Lung microvascular endothelial cell (primary cell): ENCODE measurements at places on chromosomes 7 and 10. TPM values are rescaled to one million over a fixed set of nuclear protein-coding genes. Genes with fewer than 3 reads are reported as not detected.

DNA sequence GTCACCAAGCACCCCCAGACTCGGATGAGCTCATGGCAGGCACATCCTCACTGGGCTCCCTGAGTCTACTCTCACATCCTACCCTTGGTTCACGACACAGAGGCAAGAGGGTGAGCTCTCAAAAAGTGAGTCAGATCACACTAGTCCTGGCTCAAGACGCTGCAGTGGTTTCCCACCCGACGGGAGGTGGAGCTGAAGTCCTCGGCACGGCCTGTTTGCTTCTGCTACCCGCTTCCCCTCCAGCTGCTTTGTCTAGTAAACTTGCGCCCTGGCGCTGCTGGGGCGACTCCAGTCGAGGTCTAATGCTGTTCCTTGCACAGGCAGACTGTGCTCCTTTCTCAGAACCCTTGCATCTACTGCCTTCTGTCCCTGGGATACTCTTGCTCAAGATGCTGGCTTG, 13.5 kb upstream of the SFMBT2 start:
- DNase-seq: no peak

DNA sequence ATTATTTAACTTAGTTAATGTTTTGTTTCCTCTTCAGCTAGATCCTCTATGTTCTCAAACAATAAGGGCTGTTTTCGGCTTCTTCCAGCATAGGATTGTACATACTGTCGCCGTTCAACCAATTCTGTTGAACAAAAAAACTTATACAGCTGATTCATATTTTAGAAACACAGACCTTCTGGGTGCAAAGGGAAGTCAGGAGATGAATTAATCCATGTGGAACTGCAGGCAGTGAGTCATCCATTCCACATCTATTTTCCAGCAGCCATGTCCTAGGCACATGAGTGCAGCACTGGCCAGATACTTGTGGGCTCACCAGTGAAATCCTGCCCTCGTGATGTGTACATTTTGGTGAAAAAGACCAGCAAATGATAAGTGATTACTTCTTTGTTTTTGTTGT, 163.2 kb downstream of the JAZF1 start:
- DNase-seq: peak; percentile 37

GRCh38 chr10:8260645-8261044, 206.2 kb downstream of the GATA3 start:
- no peak for DNase-seq

GRCh38 chr7:27999829-28000228, 180.8 kb downstream of the JAZF1 start:
- no peak for DNase-seq

DNA sequence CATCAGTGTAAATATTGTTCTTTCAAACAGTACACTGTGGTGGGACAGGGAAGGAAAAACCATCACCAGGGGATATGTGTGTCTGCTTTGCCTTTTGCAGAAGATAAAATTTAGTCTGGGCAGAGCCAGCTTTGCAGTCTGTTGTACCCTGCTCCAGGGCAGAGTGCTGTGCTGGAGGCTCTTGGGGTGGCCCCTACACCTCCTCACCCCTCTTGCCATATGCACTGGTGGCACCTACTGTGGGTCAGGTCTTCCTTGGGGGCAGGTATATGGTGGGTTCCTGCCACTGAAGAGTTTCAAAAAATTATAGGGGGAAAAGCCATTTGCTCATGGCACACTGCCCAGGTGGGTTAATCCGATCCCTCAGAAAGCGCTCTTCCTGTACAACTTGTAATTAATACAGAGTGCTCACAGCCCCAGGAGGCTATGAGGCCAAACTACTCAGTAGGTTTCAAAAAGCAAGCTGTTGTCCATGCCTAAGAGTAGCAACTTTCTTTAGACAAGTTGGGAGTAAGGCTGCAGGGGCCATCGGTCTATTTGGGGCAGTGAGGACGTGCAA, 112.7 kb upstream of the BMPER start:
- no peak for DNase-seq

DNA sequence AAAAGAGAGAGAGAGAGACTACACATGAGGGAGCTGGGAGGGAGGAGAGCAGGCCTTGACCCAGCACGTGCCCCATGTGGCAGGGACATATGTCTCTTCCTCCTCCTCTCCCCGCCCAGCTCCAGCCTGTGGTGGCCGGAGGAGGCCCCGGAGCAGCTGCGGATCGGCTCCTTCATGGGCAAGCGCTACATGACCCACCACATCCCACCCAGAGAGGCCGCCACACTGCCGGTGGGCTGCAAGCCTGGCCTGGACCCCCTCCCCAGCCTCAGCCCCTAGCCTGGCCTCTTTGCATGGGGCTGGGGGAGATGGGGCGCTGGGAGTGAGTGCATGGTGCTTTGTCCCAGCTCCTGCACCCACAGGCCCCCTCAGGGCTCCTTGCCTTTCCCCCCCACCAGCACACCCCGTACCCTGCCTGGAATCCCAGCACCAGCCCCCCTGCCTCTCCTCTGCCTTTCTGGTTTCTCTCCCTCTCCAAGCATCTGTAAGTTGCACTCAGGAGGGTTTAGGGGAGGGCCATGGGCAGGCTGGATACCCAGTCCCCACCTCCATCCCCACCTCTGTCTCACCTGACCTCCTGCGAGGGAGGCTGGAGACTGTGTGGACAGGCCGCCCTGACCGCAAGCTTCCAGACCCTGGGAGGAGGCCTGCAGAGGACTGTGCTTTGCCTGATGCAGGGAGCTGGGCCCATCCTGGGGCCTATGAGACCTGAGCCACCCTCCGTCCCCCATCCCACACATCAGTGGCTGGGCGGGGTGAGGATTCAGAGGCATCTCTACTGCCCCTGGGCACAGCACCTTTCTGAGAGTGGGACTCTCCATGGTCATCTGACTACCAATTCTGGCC, 4.8 kb downstream of the UPK3B start:
- no peak for DNase-seq

DNA sequence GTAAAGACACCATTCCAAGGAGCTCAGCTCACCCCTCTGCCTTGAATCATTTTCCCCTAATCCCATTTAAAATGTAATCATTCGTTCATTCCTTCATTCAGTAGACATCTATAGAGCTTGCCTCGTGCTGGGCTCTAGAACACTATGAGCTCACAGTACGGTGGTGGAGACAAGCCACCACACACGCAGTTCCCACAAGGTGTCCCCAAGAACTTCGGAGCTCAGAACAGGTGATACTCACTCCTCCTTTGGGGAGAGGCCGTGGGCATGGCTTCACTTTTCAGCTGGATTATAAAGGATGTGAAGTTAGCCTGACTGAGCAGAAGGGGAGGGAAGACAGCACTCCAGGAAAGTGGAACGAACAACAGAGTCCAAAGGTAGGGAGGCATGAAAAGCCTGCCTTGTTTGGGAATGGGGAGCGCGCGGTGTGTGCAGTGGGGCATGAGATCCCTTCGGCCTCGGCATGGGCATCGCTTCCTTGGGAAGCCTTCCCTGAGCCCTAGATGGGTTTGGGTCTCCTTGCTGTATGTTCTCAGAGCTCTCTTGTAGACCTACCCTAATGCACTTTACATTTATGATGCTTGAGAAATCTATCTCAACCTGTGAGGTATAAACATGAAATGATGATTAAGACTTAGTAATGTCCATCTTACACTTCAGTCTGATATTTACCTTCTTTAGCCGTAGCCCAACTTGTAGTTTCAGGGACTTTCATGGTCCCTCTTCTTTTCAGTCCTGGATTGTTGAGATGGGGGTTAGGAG, 809 bp upstream of the OGA start:
- no peak for DNase-seq

FAM241B gene
- 0.20 and 0.22 TPM in 2 replicates for total RNA-seq

KAZALD1 gene
- total RNA-seq: under 0.01 and 0.44 TPM in 2 replicates

NACAD gene
- total RNA-seq: 0.44 and 0.79 TPM in 2 replicates

SCART1 gene
- total RNA-seq: 0.22 and 0.40 TPM in 2 replicates
